ENCODE measurements at places on chromosomes 5 and 9.

- no peak for DNase-seq
Measured at GRCh38 chr5:143217804-143218160, 185.7 kb downstream of the NR3C1 start.

DNA sequence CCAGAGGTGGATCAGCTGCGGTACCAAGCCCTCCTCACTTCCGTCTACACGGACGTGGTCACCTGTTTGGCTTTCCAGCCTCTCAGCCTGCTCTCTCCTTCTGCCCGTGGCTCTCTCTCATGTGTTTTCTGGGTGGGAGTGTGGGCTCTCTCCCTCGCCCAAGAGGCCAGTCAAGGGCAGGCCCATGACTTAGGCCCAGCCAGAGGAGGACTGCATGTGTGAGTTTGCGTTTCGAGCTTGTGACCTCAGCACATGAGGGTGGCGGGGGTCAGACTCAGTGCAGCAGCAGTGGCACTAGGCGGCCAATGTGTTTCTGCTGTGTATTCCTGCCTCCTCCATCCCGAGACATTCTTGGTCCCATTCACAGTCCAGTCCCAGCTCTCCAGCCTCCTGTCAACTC lies 82.5 kb upstream of the SMIM23 start:
- DNase-seq = no peak

- DNase-seq = no peak
Measured at GRCh38 chr5:133869519-133870335, 98.7 kb downstream of the C5orf15 start.

- no peak for DNase-seq
Measured at GRCh38 chr5:143886651-143887638, 75.0 kb downstream of the HMHB1 start.

GRCh38 chr9:84667571-84668195 lies 1.8 kb upstream of the NTRK2 start:
- no peak for DNase-seq

DNA sequence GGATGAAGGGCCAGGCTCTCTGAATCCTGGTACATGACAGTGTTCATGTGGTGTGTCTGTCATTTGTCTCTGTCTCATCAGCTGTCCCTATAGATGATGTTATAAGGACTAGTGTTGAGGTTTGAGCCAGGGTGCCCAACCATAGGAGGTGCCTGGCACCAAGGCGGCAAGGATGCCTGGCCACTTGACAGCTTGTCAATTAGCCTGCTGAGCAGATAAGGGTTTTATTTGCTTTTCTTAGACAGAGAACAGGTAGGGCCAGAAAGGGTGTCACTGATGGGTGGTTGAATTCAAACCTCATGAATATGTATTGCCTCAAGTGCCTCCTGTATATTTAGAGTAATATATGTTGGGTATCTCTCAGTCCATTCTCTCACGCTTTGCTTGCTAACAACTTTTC lies 30.1 kb upstream of the AUH start:
- DNase-seq = no peak

DNA sequence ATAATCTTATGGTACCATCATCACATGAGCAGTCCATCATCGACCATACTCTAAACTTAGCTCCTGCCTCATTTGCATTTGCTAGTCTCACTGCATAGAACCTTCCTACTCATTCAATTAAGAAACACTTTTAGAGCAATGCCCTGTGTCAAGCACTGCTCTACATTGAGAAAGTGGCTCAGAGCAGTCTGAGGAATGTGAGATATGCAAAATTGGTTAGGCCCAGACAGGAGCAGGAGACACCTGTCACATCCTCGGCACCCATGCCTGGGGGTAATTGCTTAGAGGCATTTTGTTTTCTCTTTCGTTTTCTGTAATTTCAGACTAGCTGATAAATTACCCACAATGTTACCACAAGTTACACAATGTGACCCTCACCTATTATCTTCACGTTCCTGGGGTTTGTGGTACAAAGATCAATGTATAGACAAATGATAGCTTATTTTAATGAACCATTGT lies 4.9 kb upstream of the RARS1 start:
- no peak for DNase-seq

All from stimulated activated CD8-positive, alpha-beta memory T cell treated with anti-CD3 and anti-CD28 coated beads, Interleukin-7, amount 100 ng/mL, for 1 hour (primary cell).